Esophagus squamous epithelium (tissue), 5 donors: ENCODE measurements at places on chromosomes 16 and 17.
A peak's percentile ranks its signal among the peaks of the same experiment; 100 is the strongest.

DNA sequence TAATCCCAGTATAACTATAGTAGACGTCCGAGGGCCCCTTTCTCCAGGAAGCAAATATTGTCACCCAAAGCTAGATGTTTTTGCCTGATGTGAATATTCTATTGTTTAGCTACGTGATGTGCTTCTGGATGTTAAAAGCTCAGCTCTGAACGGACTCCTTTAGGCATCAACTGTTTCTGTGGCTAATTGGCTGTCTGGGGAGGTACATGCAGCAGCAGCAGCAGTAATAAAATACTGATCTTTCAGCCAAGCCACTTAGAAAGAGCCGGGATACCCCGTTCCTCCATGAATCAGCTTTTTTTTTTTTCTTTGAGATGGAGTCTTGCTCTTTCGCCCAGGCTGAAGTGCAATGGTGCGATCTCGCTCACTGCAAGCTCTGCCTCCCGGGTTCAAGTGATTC lies 43.0 kb downstream of the TRARG1 start:
- H3K27me3 ChIP-seq = peaks cover 11% of the 10 kb centered on the region
- DNase-seq = no peak
- no peak overlapping the region for H3K4me3 ChIP-seq
- no peaks in the 10 kb centered on the region for H3K36me3 ChIP-seq
- H3K27ac ChIP-seq = no peak overlapping the region

- peak overlapping the region; percentile 99 for H3K4me3 ChIP-seq
- H3K4me1 ChIP-seq = peaks cover 64% of the 10 kb centered on the region
- peak overlapping the region; percentile 80 for H3K27ac ChIP-seq
- no peak for DNase-seq
- peaks cover 10% of the 10 kb centered on the region for H3K36me3 ChIP-seq
- H3K27me3 ChIP-seq = no peaks in the 10 kb centered on the region
These were observed 4.4 kb downstream of the RNF166 start for GRCh38 chr16:88701581-88702370.

DNA sequence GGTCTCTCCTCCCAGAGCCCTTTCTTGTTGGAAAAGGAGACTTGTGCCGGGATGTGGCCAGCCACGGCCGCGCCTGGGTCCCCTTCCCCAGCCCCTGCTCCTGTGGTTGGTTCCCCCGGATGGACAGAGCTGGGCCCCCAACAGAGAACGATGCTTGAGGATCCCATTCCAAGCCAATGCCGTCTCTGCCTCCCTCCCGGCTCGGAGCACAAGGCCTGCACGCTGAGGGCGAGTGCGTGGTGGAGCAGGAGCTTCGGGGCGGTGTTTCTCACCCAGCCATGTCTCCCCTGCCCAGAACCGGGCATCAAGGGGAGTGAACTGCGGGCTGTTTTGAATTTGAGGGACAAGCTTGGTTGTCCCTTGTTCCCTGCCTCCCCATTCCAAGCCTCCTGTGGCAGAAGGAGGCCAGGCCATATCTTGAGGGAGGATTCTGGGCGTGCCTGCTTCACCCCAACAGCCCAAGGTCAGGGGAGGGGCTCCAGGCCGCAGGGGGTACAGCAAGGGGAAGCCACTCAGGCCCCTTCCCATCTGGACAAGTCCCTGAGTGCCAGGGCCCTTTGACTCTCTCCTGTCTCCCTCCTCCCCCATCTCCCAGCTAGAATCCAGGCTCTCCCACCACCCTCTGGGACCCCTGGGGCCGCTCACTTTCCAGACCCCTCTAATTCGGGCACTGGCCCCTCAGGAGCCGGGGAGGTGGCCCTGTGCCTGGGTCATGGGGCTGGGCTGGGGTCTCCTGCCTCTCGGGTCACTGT lies 43.6 kb downstream of the SOCS3 start:
- no peaks in the 10 kb centered on the region for H3K27me3 ChIP-seq
- no peaks in the 10 kb centered on the region for H3K36me3 ChIP-seq
- H3K27ac ChIP-seq = peak overlapping the region; percentile 91
- H3K4me3 ChIP-seq = peak overlapping the region; percentile 1
- DNase-seq = no peak

GRCh38 chr16:13961099-13961811 lies 41.3 kb downstream of the ERCC4 start:
- DNase-seq = no peak
- H3K27ac ChIP-seq = no peak overlapping the region
- peaks cover 53% of the 10 kb centered on the region for H3K4me1 ChIP-seq
- no peaks in the 10 kb centered on the region for H3K27me3 ChIP-seq

GRCh38 chr16:5041600-5042133 lies 7.9 kb upstream of the NAGPA start:
- no peak overlapping the region for H3K4me3 ChIP-seq
- no peaks in the 10 kb centered on the region for H3K36me3 ChIP-seq
- H3K27ac ChIP-seq = no peak overlapping the region
- peaks cover 19% of the 10 kb centered on the region for H3K27me3 ChIP-seq
- H3K4me1 ChIP-seq = no peaks in the 10 kb centered on the region

- H3K27me3 ChIP-seq = no peaks in the 10 kb centered on the region
- no peak overlapping the region for H3K27ac ChIP-seq
- H3K4me3 ChIP-seq = no peak overlapping the region
- no peaks in the 10 kb centered on the region for H3K4me1 ChIP-seq
These were observed 38.2 kb upstream of the PIRT start for GRCh38 chr17:10875984-10876555.

GRCh38 chr17:80432961-80433550 lies 18.1 kb downstream of the ENDOV start:
- H3K27me3 ChIP-seq = no peaks in the 10 kb centered on the region
- peaks cover 6% of the 10 kb centered on the region for H3K36me3 ChIP-seq
- peaks cover 10% of the 10 kb centered on the region for H3K4me1 ChIP-seq
- no peak for DNase-seq
- H3K4me3 ChIP-seq = no peak overlapping the region

DNA sequence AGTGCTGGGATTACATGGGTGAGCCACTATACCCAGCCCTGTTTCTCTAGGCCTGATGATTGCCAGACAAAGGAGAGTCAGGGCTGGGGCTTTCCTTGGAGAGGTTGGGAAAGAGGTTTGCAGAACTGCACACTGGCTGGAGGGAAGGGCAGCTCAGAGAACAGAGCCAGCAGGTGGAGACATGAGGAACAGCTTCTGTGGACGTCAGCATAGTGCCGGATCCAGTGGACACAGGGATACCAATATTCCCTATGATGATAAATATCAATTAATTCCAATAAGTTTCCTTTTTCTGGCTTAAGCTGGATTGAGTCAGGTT lies 43.2 kb upstream of the SCNN1B start:
- no peaks in the 10 kb centered on the region for H3K27me3 ChIP-seq
- DNase-seq = no peak
- H3K36me3 ChIP-seq = no peaks in the 10 kb centered on the region
- H3K4me3 ChIP-seq = no peak overlapping the region

- H3K27ac ChIP-seq = no peak overlapping the region
- H3K4me1 ChIP-seq = peaks cover 9% of the 10 kb centered on the region
- H3K4me3 ChIP-seq = peak overlapping the region; percentile 37
These were observed 240.6 kb downstream of the FOXL1 start for GRCh38 chr16:86818671-86819532.

GRCh38 chr17:12545877-12546513 lies 119.7 kb upstream of the MYOCD start:
- no peak overlapping the region for H3K4me3 ChIP-seq
- H3K27ac ChIP-seq = no peak overlapping the region
- no peaks in the 10 kb centered on the region for H3K36me3 ChIP-seq
- no peaks in the 10 kb centered on the region for H3K4me1 ChIP-seq
- DNase-seq = no peak

GRCh38 chr17:8913879-8914278 lies 46.4 kb upstream of the PIK3R6 start:
- no peak overlapping the region for H3K4me3 ChIP-seq
- no peak overlapping the region for H3K27ac ChIP-seq
- no peaks in the 10 kb centered on the region for H3K4me1 ChIP-seq
- no peaks in the 10 kb centered on the region for H3K36me3 ChIP-seq
- no peaks in the 10 kb centered on the region for H3K27me3 ChIP-seq
- no peak for DNase-seq

- no peak overlapping the region for H3K27ac ChIP-seq
- DNase-seq = no peak
- no peaks in the 10 kb centered on the region for H3K27me3 ChIP-seq
- H3K36me3 ChIP-seq = no peaks in the 10 kb centered on the region
- no peaks in the 10 kb centered on the region for H3K4me1 ChIP-seq
These were observed 243.9 kb downstream of the IRF8 start for GRCh38 chr16:86142801-86143236.

DNA sequence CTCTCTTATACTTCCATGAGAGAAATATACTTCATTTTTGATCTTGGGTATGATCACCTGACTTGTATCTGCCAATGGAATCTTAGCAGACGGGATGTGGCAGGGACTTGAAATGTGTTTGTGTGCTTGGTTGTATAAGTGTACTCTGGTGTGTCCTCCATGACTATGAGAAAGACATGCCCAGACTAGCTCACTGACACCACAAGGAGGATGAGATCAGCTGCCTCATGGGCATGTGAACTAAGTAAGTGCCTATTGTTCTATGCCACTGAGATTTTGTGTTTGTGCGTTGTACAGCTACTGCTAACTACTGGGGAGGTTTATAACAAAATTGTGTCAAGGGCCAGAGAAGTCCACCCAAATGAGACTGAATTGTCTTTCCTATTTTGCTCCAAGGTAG lies 402.2 kb upstream of the SALL1 start:
- H3K4me1 ChIP-seq = no peaks in the 10 kb centered on the region
- no peak overlapping the region for H3K27ac ChIP-seq
- H3K4me3 ChIP-seq = no peak overlapping the region

DNA sequence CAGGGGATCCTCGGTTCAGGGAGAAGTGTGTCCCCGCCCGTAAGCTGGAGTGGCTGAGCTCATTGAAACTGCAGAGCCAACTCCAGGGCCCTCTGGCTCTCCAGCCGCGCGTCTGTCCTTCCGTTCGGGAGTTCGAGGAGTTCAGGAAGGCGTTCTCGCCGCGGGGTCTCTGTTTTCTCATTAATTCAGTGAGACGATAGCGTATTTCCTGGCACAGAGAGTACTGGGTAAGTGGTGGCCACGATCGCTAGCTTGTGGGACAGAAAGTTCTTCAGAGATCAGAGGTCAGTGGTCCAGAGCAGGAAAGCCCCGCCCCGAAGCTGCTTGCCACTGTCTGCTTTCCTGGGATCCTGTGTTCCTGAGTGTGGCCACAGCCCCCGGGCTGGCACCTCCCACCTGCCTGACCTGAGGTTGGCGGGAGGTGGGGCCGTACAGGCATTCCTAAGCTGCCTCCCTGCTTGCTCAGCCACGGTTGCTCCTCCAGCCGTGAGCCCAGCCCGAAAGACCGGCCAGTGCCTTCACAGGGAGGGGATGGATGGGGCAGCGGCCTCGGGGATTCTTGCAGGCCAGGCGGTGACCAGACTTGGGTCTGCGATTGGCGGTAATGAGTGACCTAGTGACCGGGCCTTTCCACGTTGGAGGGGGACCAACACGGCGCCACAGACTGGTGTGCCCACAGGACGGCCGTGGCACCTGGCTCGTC lies 8.9 kb downstream of the BAIAP2 start:
- H3K27me3 ChIP-seq = no peaks in the 10 kb centered on the region
- peak overlapping the region; percentile 8 for H3K4me3 ChIP-seq
- peaks cover 76% of the 10 kb centered on the region for H3K4me1 ChIP-seq
- no peak for DNase-seq
- H3K27ac ChIP-seq = peak overlapping the region; percentile 85

- peaks cover 6% of the 10 kb centered on the region for H3K36me3 ChIP-seq
- H3K4me3 ChIP-seq = no peak overlapping the region
- H3K4me1 ChIP-seq = peaks cover 19% of the 10 kb centered on the region
- H3K27me3 ChIP-seq = no peaks in the 10 kb centered on the region
- H3K27ac ChIP-seq = no peak overlapping the region
- DNase-seq = no peak
These were observed 10.5 kb downstream of the ZBTB4 start for GRCh38 chr17:7468804-7469389.

- H3K4me3 ChIP-seq = no peak overlapping the region
- H3K27me3 ChIP-seq = no peaks in the 10 kb centered on the region
- H3K4me1 ChIP-seq = no peaks in the 10 kb centered on the region
- no peak overlapping the region for H3K27ac ChIP-seq
- H3K36me3 ChIP-seq = no peaks in the 10 kb centered on the region
- no peak for DNase-seq
These were observed 62.5 kb downstream of the LITAF start for GRCh38 chr16:11524098-11524760.

GRCh38 chr17:74296548-74296936 lies 22.5 kb downstream of the DNAI2 start:
- no peaks in the 10 kb centered on the region for H3K4me1 ChIP-seq
- no peaks in the 10 kb centered on the region for H3K27me3 ChIP-seq
- H3K27ac ChIP-seq = no peak overlapping the region
- no peaks in the 10 kb centered on the region for H3K36me3 ChIP-seq
- no peak overlapping the region for H3K4me3 ChIP-seq

DNA sequence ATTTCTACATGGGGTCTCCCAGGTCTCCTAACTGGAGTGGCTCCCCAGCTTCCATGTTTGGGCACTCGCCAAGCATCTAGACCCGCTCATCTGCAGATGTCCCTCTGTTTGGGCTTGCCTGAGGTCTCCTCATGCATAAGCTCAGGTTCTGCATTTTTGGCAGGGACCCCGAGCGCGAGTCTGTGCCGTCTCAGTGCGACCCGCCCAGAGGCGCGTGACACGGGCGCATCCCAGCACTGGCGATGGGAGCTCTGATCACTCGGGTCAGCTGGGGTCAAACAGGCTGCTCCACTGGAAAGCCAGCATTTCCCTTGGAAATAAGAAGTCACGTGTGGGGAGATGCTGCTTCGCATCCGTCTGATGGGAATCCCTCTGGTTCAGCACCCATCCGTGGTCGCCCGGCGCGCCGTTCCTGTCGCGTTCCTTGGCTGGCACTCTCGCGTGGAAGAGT lies 56.9 kb upstream of the FASN start:
- H3K4me3 ChIP-seq = no peak overlapping the region
- no peak for DNase-seq
- H3K27ac ChIP-seq = no peak overlapping the region
- H3K4me1 ChIP-seq = peaks cover 17% of the 10 kb centered on the region
- no peaks in the 10 kb centered on the region for H3K27me3 ChIP-seq
- peaks cover 26% of the 10 kb centered on the region for H3K36me3 ChIP-seq

DNA sequence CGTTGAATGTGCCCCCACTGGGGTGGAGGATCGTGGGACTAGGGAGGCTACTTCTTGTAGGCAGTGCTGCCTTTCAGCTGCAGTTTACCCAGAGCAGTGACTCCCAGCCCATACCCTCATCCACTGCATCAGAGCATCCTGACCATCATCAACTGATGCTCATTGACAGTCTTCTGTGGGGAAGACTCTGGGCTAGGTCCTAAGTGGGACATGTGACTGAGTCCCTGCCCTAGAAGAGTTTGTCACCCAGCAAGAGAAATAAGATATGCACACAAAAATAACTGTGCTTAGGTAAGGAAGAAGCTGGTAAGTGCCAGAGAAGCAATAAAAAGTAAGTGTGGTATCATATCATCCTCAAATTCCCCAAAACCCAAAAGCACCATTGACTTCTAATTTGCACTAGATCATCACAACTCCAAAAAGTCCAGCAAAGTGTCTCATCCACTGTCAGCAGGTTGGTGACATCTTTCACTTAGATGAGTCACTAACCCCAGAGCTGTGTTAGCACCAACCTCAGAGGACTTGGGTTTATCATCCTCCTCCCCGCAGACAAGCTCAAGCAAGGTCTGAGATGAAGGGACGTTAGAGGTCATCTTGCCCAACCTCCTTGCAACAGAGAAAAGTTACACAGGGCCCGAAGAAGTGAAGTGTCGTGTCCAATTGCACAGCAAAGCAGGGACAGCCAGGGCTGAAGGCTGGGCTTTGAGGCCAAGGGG lies 99.0 kb downstream of the CCDC182 start:
- DNase-seq = no peak
- no peaks in the 10 kb centered on the region for H3K27me3 ChIP-seq
- H3K27ac ChIP-seq = no peak overlapping the region
- no peaks in the 10 kb centered on the region for H3K36me3 ChIP-seq
- no peaks in the 10 kb centered on the region for H3K4me1 ChIP-seq
